ENCODE measurements at places on chromosomes 5 and 9.

- no peak for DNase-seq
These were observed 6.3 kb upstream of the UNC5A start for GRCh38 chr5:176803943-176804498.

GRCh38 chr5:162664846-162665245, 597.3 kb downstream of the GABRG2 start:
- no peak for DNase-seq

GRCh38 chr5:4386152-4386551, 754.0 kb upstream of the ADAMTS16 start:
- DNase-seq, result no peak

DNA sequence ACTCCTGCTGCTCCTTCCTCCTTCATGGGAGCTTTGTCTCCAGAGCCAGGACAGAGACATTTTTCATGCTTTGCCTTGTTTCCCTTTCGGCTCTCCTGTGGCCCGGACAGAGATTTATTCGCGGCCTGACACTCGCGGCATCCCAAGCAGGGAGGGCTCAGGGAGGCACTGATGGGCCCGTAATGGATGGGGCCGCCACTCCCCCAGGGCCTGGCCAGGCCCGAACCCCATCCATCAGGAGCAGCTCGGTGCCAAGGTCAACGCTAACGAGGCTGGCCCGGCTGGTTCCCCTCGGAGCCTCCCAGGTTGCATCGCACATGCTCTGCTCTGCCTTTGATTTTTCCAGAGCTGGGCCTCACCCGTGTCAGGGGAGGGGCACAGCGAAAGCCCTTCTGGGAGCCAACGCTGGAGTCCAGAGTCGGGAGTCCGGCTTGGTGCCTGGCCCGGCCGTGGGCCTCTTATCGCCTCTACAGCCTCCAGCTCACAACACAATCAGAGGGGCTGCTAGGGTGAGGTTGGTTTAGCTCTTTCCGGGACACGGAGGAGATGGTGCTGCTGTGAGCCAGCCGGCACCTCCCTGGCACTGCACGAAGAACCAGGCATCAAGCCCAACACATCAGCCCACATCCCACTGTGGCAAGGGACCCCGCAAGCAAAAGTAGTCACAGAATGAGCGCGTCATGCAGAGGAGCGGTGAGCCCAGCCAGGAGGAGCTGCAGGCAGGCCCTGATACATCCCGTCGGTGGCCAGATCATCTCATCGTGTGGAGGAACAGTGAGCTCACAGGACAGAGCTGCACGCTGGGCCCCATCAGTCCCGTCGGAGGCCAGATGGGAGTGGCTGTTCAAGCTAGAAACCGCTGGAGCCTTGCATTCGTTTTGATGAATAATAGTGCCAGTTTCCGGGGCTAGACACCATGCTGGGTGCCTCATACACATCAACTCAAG, 72.2 kb upstream of the BARHL1 start:
- DNase-seq, result no peak
